ENCODE measurements at places on chromosomes 2 and 18.
A peak's percentile ranks its signal among the peaks of the same experiment; 100 is the strongest.

GRCh38 chr18:32238635-32239268, 48.9 kb downstream of the MEP1B start:
- DNase-seq, result no peak

DNA sequence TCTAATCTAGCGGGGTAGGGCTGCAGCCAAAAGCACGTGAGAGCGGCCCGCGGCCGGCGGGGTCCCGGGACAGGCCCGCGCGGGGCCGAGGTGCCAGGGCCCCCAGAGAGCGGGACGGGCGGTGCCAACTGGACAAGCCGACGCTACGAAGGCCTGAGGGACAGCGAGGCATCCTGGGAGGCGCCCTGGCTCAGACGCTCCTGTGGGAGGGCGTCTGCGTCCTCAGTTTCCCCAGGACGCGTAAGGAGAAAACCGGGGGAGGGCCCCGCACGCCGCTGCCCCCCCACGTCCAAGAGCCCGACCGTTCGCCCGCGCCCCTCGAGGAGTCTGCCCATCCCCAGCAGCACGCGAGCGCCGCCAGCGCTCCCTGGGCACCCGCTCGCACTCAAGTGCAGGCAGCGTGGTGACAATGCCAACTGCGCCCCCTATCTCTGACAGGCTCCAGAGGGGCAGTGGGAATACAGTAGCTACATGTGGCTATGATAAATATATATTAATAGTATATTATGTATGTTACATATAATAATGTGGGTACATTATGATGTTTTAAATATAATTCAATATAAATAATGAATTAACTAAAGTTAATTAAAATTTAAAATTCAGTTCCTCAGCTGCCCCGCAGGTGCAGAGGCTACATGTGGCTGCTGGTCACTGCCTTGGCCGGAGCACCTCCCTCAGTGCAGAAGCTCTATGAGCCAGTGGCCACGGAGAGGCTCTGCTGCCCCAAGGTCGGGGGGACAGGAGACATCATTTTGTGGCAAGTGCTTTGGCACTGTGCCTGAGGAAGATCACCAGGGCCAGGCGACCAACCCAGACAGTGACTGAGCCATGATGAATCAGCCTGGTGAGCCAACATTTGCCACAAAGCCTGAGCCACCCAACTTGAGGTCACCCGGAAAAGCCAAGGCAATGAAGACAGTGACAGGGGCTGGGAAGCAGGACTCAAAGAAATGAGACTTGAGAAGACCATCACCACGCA, 5.5 kb upstream of the SFT2D3 start:
- DNase-seq, result peak; percentile 35

- no peak for DNase-seq
These were observed 96.8 kb downstream of the PRKCE start for GRCh38 chr2:45748239-45748638.

DNA sequence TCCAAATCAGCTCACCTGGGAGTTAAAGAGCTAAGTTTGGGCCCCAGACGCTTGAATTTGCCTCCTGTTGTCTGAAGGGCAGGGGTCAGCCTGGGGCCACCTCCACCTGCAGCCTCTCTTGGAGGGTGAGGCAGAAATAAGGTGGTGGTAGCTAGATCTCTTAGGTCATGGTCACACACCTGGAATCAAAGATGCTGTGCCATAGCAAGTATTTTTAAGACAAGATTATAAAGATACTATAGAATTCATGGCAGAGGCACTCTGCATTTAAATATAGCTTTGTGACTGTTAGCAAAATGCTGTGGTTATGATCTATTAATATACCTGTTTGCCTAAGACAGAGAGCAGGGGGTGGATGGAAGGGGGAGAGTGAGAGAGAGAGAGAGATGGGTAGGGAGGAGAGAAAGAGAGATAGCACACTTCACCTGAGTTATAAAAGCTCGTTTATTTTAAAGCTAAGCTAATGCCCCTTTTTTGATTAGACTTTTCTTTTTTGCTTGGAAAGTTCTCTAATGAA, 242.7 kb downstream of the TMEM182 start:
- DNase-seq, result no peak

DNA sequence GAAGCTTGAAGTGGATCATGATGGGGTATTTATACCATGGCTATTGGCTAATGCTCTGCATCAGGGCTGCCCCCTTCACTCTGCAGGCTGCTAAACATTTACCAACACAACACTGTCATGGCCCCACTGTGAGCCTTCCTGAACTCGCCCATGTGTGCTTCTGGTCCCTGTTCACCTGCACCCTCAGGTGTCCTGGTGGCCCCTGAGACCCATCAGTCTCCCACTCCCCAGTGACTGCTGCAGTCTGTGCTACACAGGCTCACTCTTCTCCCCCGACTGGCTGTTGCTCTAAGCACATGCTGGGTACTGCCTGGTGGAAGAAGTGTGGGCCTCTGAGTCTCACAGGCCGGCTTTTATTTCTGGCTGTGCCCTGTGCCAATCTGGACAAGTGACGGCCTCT, 183.0 kb upstream of the HS6ST1 start:
- no peak for DNase-seq

GRCh38 chr2:3186766-3187165, 190.9 kb downstream of the EIPR1 start:
- DNase-seq, result no peak

- peak; percentile 35 for DNase-seq
These were observed 20.2 kb downstream of the INPP4A start for GRCh38 chr2:98464772-98465310.

GRCh38 chr2:47152803-47153202, 2.3 kb downstream of the STPG4 start:
- no peak for DNase-seq

- no peak for DNase-seq
These were observed 41.1 kb downstream of the LIMS1 start for GRCh38 chr2:108575132-108575966.

GRCh38 chr2:125037135-125037653, 1012.1 kb downstream of the CNTNAP5 start:
- no peak for DNase-seq

DNA sequence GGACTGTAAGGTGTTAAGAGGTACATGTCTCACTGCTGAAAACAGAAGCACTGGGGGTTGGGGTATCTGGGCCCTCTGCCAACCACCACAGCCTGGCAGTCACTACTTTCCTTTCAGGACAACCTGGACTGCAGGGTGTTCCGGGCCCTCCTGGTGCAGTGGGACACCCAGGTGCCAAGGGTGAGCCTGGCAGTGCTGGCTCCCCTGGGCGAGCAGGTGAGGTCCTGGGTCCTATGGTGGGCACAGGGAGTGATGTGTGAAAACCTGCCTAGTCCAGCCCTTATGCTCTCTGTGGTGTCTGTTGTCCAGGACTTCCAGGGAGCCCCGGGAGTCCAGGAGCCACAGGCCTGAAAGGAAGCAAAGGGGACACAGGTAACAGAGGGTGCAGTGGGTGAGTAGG, 40.0 kb downstream of the MARCO start:
- no peak for DNase-seq

DNA sequence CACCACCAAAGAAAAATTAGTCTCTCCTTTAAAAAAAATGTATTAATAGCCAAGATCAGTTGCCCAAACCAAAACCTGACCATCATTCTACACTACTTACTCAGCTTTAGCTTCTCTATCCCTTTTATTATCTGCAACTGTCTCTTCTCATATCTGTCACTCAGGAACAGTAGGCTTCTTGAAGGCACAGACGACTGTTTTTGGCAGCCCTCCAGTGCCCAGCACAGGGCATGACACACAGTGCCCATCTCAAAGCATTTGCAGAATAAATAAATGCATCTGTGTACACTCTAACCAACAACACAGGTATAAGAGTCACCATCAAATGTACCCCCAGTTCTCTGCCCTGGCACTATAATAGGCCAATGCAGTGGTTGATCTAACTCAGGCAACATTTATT, 117.2 kb downstream of the UXS1 start:
- DNase-seq, result no peak

DNA sequence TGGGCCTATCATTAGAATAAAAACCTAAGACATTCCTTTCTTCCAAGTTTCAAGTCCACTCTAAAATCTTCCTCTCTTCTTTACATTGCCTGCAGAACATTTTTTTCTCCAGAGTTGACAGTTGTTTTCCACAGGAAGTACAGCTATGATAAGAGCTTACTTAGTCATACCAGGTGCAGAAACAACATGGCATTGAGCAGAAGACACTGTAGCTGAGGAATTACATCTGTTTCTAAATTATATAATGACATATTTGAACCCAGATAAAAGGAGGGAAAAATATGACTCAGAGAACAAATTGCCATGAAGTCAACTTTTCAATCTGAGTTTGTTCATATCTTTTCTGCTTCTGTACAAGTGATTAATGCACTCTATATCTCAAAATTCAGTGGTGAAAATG, 30.2 kb downstream of the CMPK2 start:
- DNase-seq, result no peak

- DNase-seq, result no peak
These were observed at the start of gene COL3A1 for GRCh38 chr2:188974164-188974563. TSS of gene COL3A1 (plus strand) at chr2:188974373. CDS start at chr2:188974490, 117 bp downstream.

DNA sequence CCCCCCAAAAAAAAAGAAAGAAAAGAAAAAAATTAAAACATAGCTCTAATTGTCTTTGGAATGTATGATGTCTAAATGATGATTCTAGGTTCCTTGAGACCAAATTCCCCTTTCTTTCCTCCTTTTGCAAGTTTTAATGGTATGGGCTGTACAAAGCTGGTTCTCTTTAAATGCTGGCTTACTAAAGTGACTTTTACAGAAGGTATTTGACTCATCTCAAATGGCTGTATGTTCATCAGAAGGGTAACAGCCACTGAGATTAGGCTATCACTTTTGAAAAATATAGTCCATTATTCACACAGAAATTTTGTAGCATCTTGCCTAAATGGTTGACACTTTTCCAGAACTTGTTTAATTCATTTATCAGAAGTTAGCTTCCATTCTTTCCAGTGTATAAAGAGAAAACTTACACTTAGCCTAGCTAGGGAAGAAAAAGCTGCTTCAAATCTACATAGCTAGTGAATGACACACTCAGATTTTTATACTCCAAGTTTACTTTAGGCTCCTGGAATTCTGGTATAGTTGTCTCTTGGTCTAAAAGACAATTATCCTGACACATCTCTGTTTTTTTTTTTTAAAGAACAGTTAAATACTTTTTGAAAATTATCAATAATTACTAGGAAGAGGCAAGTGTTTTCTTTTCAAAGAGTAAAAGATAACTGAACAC, 622.6 kb downstream of the LRP1B start:
- DNase-seq, result no peak

All from activated naive CD4-positive, alpha-beta T cell treated with Interleukin-2 at 50 U/mL for 16 hours (primary cell).